Smooth muscle cell of the umbilical artery (primary cell): ENCODE measurements at places on chromosomes 16 and 17. TPM values are rescaled to one million over a fixed set of nuclear protein-coding genes. Genes with fewer than 3 reads are reported as not detected.

The ACSM2B gene
- not detected in 2 replicates for total RNA-seq

The MPV17L gene
- total RNA-seq, result 0.23 and 0.89 TPM in 2 replicates

The MLST8 gene
- 19.6 and 25.8 TPM in 2 replicates for total RNA-seq

The GCGR gene
- total RNA-seq, result not detected in 2 replicates

The MT1G gene
- total RNA-seq, result not detected in 2 replicates

The TERB1 gene
- total RNA-seq, result under 0.01 TPM in 1 of 2 replicates, not detected in the other

The PTGES3L gene
- total RNA-seq, result 0.78 and 0.89 TPM in 2 replicates

The CD68 gene
- 5.6 and 14.5 TPM in 2 replicates for total RNA-seq

The KRTAP17-1 gene
- total RNA-seq, result not detected in 2 replicates

The PIRT gene
- not detected in 2 replicates for total RNA-seq

The TEKT3 gene
- not detected in 2 replicates for total RNA-seq

The RAB11FIP4 gene
- under 0.01 and 0.74 TPM in 2 replicates for total RNA-seq

The ZNF267 gene
- 16.2 and 16.3 TPM in 2 replicates for total RNA-seq

The MYH1 gene
- total RNA-seq, result under 0.01 and 0.09 TPM in 2 replicates

The CD19 gene
- total RNA-seq, result not detected in 2 replicates

The TMC6 gene
- 0.42 and 1.2 TPM in 2 replicates for total RNA-seq

The ABCA10 gene
- total RNA-seq, result 0.69 and 1.8 TPM in 2 replicates

The CTRB1 gene
- total RNA-seq, result not detected in 2 replicates

The CAPNS2 gene
- 0.89 and 1.2 TPM in 2 replicates for total RNA-seq

The ZNF200 gene
- 8.0 and 10.1 TPM in 2 replicates for total RNA-seq

The KRT33A gene
- total RNA-seq, result not detected in 2 replicates

The LITAFD gene
- not detected in 2 replicates for total RNA-seq

The CCL3 gene
- total RNA-seq, result not detected in 2 replicates

The METRNL gene
- 170 and 238 TPM in 2 replicates for total RNA-seq

The PLXDC1 gene
- total RNA-seq, result 0.14 TPM in 1 of 2 replicates, not detected in the other

The SPN gene
- total RNA-seq, result not detected in 2 replicates

The GDE1 gene
- 79.3 and 80.7 TPM in 2 replicates for total RNA-seq

The CDRT4 gene
- total RNA-seq, result 3.0 and 4.0 TPM in 2 replicates

The MYH13 gene
- under 0.01 and 0.05 TPM in 2 replicates for total RNA-seq

The CRISPLD2 gene
- total RNA-seq, result 47.8 and 487 TPM in 2 replicates

The METTL23 gene
- total RNA-seq, result 21.0 and 24.9 TPM in 2 replicates

The MEIOC gene
- under 0.01 and 0.05 TPM in 2 replicates for total RNA-seq

The CDH1 gene
- under 0.01 and 0.28 TPM in 2 replicates for total RNA-seq

The LPO gene
- total RNA-seq, result 0.59 TPM in 1 of 2 replicates, not detected in the other

The OTOP2 gene
- total RNA-seq, result not detected in 2 replicates

The SSTR5 gene
- total RNA-seq, result not detected in 2 replicates

The CCDC200 gene
- total RNA-seq, result not detected in 2 replicates

The SPDYE4 gene
- not detected in 2 replicates for total RNA-seq

The CAVIN1 gene
- total RNA-seq, result 374 and 587 TPM in 2 replicates

The NPIPB12 gene
- 11.0 and 27.6 TPM in 2 replicates for total RNA-seq

The FBXO39 gene
- total RNA-seq, result 0.14 TPM in 1 of 2 replicates, not detected in the other

The COG8 gene
- total RNA-seq, result 36.2 and 38.3 TPM in 2 replicates

The MYL11 gene
- not detected in 2 replicates for total RNA-seq

The MT1A gene
- total RNA-seq, result 0.88 TPM in 1 of 2 replicates, not detected in the other

The C17orf78 gene
- not detected in 2 replicates for total RNA-seq

The KDM6B gene
- total RNA-seq, result 7.1 and 10.9 TPM in 2 replicates

The TXNDC11 gene
- 21.4 and 29.1 TPM in 2 replicates for total RNA-seq

The TBC1D26 gene
- total RNA-seq, result under 0.01 and 0.18 TPM in 2 replicates

The MPO gene
- 0.09 TPM in 1 of 2 replicates, not detected in the other for total RNA-seq

The ZNF287 gene
- 5.3 and 5.6 TPM in 2 replicates for total RNA-seq

The ESRP2 gene
- under 0.01 and 0.55 TPM in 2 replicates for total RNA-seq
